A549 treated with DMSO at 1 μM for 4 hours (cell line): ENCODE measurements at places on chromosomes 6 and 20. TPM values are rescaled to one million over a fixed set of nuclear protein-coding genes. Genes with fewer than 3 reads are reported as not detected.

FOXQ1 gene
- 2.5 to 4.6 TPM (median 4.1 TPM) in 5 replicates for total RNA-seq

OVOL2 gene
- total RNA-seq: 0.10 to 0.20 TPM (median 0.13 TPM) in 3 of 5 replicates, not detected in the others

NELFE gene
- 74.0 to 87.1 TPM (median 79.5 TPM) in 5 replicates for total RNA-seq

DOK5 gene
- total RNA-seq: 0.09 TPM in 1 of 5 replicates, not detected in the others

MOG gene
- total RNA-seq: not detected in 5 replicates

FNDC11 gene
- total RNA-seq: 0.07 to 0.20 TPM (median 0.16 TPM) in 5 replicates

SNX3 gene
- total RNA-seq: 72.8 to 118 TPM (median 114 TPM) in 5 replicates

GHRH gene
- total RNA-seq: not detected in 5 replicates
